ENCODE measurements at places on chromosomes 16 and 17.

DNA sequence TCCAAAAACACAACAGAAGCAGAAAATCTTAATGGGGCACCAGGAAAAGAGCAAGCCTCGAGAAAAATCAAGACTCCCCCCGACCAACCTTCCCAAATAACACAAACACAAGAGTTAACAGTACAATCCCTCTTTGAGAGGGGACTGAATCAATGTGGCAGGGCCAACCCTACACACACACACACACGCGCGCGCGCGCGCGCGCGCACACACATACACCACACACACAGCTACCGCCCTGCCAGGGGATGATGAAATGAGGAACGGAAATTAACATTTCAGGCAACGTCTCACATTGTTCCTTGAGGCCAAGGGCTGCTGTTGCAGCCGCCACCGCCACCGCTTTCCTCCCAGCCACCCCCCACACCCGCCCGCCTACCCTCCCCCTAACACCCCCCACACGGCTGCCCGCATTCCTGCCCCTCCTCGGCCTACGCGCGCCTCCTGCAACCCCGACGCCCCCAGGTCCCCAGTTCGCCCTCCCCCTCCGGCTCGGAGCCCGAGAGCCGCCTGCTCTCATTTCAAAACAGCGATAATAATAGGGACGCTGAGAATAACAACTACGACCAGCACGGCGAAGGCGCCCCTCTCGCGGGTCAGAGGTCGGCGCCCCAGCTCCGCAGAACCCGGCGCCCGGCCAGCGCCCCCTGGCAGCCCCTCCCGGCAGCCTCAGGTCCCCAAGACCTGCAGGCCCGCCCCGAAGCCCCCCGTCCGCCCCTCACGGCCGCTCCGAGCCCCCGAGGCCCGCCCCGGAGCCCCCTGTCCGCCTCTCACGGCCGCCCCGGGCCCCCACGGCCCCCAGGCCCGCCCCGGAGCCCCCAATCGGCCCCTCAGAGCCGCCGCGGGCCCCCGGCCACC, 1.1 kb downstream of the ANKRD11 start:
- peak; percentile 60 for DNase-seq

DNA sequence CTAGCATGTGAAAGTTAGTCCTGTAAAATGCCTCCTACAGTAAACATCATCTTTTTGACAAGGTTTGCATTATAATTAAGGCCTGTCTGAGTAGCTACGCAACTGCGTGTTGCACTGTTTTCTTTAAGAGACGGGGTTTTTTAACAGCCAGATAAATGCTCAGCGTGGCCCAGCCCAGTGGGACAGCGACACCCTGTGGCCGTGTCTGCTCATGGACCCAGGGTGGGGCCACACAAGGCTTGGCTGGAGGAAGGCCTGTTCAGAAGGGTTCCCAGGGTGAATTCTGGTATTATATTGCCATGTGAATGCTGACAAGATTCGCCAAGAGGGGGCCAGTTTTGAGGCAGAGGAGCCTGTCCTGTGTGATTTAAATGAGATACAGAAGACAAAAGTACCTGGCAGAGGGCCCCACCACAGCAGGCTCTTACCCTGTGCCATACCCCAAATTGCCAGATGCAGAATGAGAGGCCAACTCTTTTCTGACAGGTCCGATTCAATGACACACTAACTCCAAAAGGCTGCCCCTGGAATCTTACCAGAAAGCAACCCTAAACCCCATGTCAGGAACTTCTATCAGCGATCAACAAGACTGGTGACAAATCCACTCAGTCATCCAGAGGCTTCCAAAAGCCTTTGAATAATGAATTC, 65.9 kb upstream of the IRX6 start:
- DNase-seq, result no peak

DNA sequence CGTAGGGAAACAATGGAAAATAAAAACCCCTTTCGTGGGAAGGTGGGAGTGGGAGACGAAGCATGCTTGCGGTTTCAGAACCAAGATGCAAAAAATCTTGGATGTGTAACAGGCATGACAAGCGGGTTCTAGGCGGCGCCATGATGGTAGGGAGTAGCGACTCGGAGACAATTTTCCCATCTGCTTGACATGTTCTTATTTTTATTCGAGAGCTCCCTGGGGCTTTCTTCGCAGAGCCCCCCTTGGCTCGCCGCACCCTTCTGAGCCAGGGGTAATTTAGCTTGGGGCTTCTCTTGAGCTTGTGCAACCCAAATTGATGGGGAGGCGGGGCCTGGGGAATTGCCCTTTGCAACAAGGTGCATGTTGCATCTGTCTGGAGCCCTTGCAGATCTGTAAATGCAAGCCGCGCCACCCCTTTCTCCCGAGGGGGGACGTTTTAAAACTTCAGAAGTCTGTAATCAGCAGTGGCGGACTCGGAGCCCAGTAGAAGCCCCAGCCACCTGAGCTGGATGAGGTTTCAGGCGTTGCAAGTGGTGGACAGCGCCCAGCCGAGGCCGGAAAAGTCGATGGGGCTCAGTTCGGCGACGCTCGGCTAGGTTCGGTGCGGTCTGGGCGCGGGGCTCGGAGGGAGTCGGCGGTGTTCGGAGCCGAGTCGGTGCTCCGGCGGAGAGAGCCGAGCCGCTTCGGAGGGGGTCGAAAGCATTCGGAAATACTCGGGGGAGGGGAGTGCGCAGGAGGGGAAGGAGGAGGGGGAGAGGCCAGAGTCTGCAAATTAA, 2.9 kb downstream of the GNAO1 start:
- peak; percentile 32 for DNase-seq

DNA sequence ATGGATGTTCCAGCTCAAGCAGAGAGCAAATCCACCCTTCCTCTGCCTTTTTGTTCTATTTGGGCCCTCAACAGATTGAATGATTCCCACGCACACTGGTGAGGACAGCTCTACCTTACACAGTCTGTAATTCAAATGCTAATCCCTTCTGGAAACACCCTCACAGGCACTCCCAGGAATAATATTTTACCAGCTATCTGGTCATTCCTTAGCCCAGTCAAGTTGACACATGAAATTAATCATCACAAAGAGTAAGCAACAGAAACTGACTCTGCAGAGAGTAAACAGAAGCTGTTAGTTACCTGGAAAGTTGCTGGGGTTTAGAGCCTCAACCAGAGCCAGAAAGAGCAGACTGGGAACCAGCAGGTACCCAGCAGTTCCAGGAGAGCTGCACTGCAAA, 75.5 kb upstream of the MMP2 start:
- DNase-seq, result no peak

- no peak for DNase-seq
Measured at GRCh38 chr17:42598905-42599304, 10.3 kb downstream of the RETREG3 start.
